GM23248 (cell line): ENCODE measurements at places on chromosomes 12 and 14.
A peak's percentile ranks its signal among the peaks of the same experiment; 100 is the strongest.

DNA sequence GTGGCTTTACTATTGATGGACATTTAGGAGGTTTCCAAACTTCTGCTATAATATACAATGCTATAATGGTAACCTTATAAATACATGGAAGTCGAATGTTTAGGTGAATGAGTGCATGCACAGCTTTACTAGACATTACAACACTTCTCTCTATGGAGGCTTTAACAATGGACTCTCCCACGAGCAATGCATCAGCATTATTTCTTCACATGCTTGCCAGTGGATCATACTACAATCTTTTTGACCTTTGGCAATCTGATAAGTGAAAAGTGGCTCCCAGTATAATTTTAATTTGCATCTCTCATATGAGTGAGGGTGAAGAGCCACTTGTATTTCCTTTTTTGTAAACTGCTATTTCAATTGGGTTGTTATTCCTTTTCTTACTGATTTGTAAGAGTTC, 18.2 kb downstream of the RDH12 start:
- DNase-seq, result no peak

DNA sequence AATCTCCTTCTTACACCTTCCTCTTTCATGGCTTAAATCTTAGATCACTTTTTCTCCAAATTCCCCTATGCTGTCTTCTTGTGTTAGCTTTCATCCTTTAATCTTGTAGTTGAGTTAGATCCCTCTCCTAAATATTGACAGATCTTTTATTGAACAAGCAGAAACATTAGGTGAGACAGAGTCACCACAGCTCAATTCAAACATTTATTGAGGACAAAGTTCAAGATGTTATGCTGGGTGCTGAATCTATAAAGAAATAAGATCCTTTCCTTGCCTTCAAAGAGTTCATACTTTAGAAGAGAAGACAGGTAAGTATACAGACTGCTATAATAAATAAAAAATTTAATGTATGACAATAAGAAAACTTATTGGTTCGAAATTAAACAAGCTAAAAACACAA, 109.7 kb downstream of the TXNDC16 start:
- DNase-seq, result no peak

DNA sequence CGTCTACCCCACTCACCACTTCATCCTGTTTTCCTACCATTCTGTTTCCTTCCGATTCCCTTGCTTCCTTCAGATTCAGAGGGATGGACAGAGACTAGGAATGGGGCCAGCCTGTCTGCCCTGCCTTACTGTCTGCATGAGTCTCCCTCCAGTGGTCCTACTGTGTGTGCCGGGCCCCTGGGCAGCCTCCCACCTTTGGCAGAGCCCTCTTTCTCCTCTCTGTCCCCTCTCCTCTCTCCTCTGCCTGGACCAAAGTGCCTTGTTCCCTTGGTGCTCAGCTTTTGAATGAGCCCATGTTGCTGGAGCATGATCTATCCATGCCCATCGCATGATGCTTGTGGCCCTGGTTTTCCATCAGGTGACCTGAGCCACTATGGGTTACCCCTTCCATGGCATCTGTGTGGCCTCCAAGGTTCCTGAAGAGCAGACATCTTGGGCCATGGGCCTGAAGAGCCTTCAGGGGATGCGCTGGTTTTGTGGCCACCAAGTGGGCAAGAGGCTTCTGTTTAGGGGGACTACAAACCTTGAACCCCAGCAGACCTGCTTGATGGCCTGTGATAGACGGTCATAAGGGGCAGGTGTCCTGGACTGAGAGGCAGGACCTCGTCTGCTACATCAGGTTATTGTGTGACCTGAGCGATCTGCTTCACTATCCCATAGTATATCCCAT, 54.2 kb upstream of the BCL11B start:
- DNase-seq, result no peak

DNA sequence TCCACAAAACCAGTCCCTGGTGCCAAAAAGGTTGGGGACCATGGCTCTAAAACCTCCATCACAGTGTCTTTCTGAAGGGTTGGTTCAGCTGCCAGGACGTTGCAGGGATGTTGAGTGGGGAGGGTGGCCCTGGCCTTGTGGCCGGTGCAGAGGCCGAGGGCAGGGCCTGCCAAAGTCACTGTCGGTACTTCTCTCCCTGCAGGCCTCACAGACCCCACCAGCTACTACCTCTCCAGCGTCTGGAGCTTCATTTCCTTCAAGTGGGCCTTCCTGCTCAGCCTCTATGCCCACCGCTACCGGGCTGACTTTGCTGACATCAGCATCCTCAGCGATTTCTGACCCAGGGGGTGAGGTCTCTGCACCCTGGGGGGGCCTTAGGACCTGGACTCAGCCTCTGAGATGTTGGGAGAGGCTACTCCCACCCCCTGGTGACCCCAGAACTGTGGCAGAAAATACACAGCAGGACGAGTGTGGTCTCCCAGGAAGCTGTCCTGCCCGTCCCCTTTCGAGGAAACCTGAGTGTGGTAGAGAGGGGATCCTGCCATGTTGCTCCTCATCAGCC, 7.0 kb downstream of the SLC48A1 start:
- peak; percentile 35 for DNase-seq

DNA sequence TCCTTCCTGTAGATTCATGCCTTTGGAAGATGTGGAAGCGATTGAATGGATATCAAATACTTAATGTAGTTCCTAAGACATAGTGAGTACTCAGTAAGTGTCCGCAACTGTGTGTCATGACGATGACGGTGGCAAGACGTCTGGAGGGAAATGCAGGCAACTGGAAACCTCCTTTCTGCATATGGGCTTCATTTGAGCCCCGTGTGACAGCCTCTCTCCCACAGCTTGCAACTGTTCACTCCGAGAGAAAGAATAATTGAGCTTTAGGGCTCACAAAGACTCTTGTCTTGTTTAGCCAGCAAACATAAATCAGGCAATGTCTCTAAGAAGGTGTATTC, 6.9 kb downstream of the CFAP251 start:
- peak; percentile 91 for DNase-seq

- DNase-seq, result peak; percentile 12
Observed at GRCh38 chr12:26566675-26567074, 266.3 kb downstream of the ITPR2 start.
